ENCODE measurements at places on chromosomes 6 and 20.
A peak's percentile ranks its signal among the peaks of the same experiment; 100 is the strongest.

- DNase-seq = peak; percentile 9
Observed at GRCh38 chr6:159074120-159074684, 29.4 kb upstream of the TAGAP start.

DNA sequence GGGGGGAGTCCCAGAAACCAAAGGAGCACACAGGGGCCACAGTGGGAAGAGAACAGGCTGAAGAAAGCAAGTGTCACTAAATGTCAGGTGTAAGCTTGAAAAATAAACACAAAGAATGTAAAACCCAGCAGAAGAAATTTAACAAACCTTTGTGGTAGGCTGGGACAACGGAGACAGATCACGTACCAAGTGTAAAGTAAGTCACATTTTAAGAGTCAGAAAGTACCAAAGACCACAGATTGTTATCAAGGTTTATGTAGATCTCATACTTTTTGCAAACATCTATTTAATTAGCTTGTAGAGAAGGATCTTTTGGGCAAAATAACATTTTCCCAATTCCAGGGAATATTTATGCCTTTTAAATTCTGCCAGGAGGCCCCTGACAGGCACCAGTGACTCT lies 1.6 kb downstream of the CLIC5 start:
- DNase-seq = no peak

GRCh38 chr6:159168536-159169192 lies 536 bp upstream of the FNDC1 start:
- DNase-seq = no peak

DNA sequence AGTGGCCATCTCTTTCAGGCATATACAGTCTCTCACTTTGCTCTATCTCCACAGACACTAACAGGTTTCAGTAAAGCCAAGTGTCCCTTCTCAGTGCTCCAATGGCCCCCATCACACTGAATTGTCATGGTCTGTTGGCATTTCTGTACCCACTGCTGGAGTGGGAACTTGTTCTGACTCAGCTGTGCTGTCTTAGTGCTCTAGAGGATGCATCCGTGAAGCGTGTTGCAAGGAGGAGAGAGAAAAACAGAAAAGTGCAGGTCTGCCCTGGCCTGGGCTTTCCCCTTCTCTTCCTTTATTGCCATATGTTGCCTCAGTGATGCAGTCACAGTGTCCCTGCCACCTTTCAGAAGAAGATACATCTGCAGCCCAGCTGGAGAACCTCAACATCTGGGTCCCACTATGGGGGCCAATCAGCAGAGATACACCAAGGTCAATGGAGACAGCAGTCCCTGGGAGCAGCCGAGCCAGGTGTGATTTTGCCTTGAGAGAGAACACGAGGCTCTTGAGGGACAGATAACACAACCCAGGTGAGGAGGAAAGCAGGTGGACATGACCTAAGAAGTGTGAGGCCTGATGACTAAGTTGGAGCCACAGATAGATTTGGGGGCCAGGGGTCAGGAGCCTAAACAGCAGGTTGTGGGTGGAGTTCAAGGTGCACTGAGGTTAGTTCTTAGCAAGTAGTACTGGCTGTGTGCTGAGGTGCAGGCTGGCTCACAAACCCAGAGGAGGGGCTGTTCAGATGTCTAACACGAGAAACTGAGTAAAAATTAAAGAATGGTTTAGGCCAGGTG lies 5.6 kb upstream of the PLCG1 start:
- no peak for DNase-seq

- DNase-seq = no peak
Observed at GRCh38 chr6:132167929-132168892, 217.0 kb upstream of the CCN2 start.

DNA sequence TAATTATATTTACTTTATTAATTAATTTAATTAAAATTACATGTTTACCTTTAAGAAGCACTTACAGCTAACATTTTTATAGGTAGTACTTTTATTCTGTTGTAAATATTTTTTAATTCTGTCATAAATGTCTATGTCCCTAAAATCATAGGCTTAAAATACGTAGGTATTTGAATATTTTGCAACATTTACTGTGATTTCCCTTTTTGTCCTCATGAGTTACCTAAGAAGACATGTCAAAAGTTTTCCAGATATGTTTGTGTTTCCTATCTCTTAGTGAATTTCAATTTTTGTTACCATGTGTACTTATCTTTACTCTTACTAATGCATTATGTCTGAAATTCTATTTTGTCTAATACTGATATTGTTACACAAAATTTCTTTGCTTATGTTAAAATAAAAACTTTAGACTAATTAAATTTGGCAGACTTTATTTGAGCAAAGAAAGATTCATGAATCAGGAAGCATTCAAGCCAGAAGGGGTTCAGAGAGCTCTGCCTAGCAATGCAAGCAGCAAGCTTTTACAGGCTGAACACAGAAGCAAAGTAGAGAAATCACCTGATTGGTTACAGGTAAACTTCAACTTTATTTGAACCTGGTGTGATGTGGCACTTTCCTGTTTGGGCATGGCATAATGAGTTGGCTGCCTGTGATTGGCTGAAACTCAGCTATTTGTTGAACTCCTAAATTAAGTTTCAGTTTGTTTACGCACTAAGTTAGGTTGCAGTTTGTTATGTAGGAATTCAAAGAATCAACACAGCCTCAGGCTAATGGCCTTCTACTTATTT lies 123.2 kb upstream of the TMEM170B start:
- DNase-seq = no peak

GRCh38 chr6:140772576-140772975 lies 1360.1 kb upstream of the GJE1 start:
- no peak for DNase-seq

GRCh38 chr20:18440403-18440802 lies 26.4 kb downstream of the DZANK1 start:
- DNase-seq = no peak

DNA sequence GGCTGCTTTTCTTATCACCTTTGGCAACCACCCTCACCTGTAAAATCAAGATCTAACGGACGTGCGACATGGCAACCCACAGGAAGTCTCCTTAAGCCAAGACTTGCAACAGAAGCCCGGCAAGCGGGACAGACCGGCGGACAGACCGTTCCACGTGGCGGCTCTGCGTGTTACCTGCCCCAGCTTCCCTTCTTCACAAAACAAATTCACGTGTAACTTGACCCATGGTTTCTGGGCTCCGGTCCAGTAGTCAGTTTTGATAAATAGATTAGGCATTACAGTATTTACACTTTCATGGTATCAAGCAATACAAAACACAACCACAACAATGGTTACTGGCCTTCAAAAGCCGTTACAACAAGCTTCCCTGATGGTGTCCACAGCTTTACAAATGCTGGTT lies 133.8 kb downstream of the PRND start:
- DNase-seq = no peak

- DNase-seq = no peak
Observed at GRCh38 chr20:3932681-3933080, 43.5 kb downstream of the PANK2 start.

GRCh38 chr6:156729248-156729647 lies 47.9 kb upstream of the ARID1B start:
- no peak for DNase-seq

DNA sequence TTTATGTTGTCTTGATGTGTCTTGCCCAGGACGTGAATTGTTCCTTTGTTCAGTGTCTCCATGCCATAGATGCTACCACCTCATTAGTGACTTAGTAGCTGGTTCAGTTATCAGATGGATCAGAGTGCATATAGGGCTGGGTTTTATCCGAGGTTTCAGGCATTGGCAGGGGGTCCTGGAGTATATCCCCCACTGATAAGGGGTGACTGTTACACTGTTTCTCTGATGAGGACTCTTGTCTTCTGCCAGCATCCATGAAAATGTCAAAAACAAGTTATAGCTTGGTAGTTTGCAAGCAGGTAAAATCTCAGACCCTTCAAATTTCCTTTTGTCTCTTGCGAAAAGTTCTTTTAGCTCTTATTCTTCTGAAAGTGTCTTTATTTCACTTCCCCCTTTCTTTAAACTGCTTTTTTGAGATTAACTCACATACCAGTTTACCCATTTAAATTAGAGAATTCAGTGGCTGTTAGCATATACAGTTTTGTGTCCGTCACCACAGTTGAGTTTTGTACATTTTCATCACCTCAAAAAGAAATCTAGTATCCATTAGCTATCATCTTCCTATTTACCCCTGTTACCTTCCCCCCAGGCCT lies 109.2 kb downstream of the CDYL start:
- no peak for DNase-seq

DNA sequence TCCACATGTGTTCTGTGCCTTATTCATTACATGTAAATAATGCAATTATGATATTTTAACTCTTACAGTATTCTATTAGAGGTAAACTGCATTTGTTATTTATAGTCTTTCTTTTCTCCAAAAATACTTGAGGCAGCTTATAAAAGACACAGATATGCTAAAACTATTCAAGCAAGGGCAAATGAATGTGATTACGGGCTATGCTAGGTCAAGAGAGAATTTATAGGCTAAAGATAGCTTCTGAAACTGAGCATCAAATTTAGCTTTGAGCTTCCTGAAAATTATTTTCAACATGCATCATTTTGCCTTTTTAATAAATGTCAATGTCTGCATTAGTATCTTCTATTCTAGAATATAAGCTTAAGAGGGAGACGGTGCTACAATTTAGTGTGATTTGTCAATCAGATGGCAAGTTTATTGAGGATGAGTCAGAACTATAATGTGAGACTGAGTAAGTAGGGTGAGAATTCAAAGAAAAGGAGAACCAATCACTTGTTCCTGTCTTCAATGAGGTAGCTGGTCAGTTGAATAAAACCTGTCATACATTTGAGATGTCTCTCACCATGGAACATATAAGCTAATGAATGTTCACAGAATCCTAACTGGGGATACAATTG lies 669.4 kb upstream of the CITED2 start:
- DNase-seq = no peak

GRCh38 chr6:11772109-11772825 lies 6.3 kb downstream of the ADTRP start:
- DNase-seq = no peak

- no peak for DNase-seq
Observed at GRCh38 chr6:168938546-168938945, 315.1 kb downstream of the THBS2 start.

GRCh38 chr20:17044891-17045290 lies 181.9 kb upstream of the PCSK2 start:
- no peak for DNase-seq

DNA sequence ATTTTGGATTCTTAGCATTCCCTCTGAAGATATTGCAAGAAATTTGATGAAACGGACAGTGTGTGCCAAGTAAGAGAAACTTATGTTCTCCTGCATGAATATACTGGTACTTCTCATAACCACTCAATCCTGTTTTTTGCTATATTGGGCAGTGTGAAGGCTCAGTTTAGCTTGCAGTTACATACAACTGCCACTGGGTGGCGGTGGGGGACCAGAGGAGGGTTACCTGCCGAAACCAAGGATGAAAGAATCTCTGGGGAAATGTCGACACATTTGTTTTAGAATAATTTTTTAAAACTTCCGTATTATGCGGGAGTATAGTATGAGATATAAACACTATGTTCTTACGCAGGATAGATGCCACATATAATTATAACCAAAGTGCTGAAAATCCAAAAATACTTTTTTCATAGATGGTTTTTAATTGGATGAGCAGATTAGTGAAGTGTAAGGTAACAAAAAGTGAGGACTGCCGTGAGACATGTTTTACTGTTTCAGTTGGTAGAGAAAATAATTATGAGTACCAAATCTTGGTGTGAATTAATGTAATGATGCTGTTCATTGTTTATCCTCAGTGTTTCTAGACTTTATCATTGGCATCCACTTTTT lies 9.7 kb downstream of the TRMT11 start:
- peak; percentile 54 for DNase-seq

DNA sequence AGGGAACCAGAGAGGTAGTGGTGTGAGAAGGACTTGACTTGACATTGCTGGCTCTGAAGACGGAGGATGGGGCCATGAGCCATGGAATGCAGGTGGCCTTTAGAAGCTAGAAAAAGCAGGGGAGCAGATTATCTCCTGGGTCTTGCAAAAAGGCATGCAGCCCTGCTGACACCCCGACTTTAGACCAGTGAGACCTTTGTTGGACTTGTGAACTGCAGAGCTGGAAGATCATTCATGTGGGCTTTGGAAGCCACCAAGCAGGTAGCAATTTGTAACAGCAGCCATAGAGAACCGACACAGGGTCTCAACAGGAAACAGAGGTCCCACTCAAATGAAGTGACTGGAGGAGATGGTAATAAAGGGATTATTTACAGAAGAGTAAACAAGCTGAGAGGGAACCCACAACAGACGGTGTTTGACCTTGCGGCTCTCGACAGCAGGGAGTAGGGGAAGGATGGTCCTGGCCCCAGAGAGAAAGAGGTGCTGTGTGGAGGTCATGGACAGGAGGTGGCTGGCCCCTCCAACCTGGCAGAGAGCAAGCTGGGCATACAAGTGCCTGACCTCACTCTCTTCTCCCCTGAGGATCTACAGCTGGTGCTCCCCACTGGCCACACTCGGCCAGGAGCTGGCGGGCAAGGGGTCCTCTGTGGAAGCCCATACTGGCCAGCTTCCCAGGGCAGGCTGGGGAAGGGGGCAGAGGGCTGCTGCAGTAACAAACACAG lies 43.9 kb downstream of the SLC22A23 start:
- no peak for DNase-seq

DNA sequence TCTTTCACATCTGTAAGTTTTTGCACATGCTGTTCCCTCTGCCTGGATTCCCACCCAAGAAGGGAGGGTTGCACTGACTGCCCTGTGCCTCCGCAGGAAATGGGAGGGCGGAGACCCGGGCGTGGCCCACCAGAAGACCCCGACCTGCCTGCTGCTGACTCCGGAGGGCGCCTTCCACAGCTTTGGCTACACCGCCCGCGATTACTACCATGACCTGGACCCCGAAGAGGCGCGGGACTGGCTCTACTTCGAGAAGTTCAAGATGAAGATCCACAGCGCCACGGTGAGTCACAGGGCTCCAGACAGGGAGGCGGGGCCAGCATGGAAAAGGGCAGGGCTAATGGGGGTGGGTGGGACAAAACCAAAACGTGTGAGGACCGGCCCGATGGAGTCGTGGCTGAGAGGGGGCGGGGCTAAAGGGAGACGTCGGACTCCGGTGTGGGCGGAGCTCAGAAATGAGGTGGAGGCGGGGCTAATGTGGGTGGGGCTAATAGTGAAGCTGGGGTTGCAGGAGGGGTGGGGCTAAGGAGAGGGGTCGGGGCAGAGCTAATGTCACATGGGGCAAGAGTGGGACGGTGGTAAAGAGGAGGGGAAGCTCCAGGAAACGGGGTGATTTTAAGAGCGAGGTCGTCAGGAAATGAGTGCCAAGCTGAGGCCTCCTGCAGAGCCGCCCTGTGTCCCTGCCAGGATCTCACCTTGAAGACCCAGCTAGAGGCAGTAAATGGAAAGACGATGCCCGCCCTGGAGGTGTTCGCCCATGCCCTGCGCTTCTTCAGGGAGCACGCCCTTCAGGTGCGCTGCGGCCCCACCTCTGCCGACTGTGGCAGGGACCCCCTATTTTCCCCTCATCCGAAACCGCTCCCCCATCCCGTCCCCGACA lies 12.6 kb downstream of the HSPA12B start:
- DNase-seq = no peak

GRCh38 chr6:121901432-121901831 lies 466.0 kb downstream of the GJA1 start:
- no peak for DNase-seq

GRCh38 chr20:63072991-63073737 lies 66.4 kb upstream of the BHLHE23 start:
- no peak for DNase-seq

GRCh38 chr6:33424855-33425667 lies 5.2 kb downstream of the SYNGAP1 start:
- DNase-seq = no peak

Measured in occipital lobe (tissue), 3 donors.